ENCODE measurements at places on chromosomes 11 and 22.

DNA sequence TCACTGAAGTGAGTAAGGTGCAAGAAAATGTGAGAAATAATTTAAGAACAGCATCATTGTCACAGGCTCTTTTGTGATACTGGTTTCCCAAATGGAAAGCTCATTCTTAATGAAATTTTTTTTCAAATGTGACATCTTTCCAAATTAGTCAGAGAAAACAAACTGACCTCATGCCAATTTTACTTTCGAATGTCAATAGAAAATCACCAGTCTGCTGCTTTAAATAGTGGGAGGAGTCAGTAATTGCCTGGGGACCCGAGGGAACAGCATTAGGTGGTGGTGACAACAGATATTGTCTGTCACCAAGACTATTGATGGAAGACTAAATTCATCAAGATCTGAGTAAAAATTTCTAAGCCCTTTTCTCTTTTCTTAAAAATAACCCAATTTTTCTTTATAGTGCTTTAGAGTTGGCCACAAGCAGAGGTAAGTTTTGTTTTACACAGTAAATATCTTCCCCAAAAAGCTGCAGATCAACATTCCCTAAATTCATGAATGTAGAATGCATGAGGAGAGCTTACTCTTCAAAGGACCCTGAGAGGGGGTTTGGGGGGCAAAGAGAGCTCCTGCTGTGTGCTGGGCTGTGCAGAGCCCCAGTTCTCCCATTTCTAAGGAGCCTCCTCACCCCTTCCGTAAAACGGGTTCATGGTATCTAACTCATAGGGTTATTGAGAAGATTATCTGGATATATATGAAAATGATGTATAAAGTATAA lies 95.1 kb downstream of the PIWIL4 start:
- DNase-seq = no peak

GRCh38 chr11:134052395-134052987 lies 16.4 kb upstream of the JAM3 start:
- DNase-seq = no peak

DNA sequence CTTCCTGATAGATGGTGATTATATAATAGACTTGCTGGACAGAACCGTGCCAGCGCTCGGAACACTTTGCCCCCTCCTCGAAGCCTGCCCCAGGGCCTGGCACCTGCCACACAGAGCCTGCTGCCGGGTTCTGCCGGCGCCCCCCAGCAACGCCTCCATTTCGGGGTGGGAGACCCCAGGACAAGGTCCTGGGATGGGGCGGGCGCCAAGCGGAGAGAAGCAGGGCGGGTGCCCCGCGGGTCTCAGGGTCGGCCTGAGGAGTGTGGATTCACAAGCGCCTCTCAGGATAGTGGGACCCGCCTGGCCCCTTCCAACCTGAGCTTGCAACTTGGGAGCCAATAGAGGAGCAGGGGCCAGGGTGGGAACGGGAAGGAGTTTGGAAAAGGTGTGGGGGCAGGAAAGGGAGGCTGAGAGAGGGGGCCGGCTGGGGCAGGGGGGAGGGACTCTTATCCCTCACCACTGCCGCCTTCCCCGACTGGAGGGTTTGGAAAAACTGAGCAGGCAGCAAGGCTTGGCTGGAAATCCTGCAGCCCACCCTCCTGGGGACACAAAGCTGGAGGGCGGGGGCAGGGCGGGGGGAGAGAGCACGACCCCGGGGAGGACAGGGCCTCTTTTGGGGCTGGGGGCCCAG lies 3.3 kb upstream of the BCL9L start:
- DNase-seq = no peak

GRCh38 chr11:68194675-68195294 lies 18.3 kb downstream of the KMT5B start:
- DNase-seq = no peak

GRCh38 chr11:74282421-74282820 lies 29.0 kb downstream of the P4HA3 start:
- DNase-seq = no peak

DNA sequence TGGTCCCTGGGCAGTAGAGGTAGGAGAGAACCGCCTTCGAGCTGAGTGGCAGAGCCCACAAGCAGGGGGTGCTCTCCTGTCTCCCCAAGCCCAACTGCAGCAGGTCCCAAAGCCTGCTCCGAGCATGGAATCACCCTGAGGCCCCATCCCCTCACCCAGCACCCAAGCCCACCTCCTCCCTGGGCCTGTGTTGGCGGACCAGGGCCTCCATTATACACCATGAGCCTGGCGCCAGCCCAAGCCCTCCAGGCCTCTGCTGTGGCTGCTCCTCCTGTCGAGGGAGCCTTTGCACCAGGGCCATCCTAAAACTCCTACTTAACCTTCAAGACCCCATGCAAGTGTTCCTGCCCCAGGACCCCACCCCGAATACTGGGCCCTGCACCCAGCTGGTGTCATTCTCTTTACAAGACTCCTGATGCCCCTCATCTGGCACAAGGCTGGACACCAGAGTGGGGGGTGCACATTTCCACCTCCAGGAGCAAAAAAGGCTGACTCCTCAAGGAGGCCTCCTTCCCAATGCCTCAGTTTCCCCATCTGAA lies 16.6 kb downstream of the GP1BB start:
- no peak for DNase-seq

GRCh38 chr11:33620423-33621171 lies 80.0 kb downstream of the C11orf91 start:
- no peak for DNase-seq

DNA sequence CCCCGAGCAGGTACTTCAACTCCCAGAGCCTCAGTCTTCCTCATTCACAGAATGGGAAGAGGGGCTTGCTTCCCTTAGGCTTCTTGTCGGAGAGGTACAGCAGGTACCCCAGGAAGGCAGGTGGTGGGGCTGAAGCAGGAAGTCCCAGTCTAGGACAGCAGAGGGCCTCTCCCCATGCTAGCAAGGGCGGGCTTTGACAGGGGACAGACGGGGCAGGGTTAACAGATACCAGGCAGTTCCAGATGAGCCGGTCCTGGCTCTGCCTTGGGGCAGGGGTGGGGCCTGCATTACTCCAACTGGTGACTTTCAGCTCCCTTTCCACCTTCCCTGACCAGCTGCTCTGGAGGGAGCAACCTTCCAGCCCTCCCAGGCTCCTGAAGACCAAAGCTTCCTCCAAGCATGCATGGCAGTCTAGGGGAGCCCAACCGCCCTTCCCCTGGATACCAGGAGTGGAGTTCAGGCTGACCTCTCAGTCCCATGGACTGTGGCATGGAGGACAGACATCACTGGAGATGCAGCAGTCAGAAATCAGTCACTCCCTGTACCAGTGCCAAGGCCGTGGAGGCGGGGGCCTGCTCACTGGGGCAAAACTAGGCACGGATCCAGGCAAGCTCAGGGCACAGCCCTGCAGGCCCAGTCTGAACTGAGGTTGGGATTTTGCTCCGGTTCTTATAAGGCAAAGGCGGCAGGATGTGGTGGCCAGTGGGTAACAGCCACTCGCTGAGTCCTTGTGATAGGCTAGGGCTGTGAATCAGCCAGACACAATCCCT lies 60.5 kb downstream of the NAT10 start:
- no peak for DNase-seq

- no peak for DNase-seq
These were observed 26.3 kb upstream of the GNB1L start for GRCh38 chr22:19880786-19881569.

GRCh38 chr11:8267831-8268529 lies 4.3 kb upstream of the LMO1 start:
- DNase-seq = peak; percentile 37

- DNase-seq = peak; percentile 49
These were observed 504 bp downstream of the CFL1 start for GRCh38 chr11:65857500-65857852.

DNA sequence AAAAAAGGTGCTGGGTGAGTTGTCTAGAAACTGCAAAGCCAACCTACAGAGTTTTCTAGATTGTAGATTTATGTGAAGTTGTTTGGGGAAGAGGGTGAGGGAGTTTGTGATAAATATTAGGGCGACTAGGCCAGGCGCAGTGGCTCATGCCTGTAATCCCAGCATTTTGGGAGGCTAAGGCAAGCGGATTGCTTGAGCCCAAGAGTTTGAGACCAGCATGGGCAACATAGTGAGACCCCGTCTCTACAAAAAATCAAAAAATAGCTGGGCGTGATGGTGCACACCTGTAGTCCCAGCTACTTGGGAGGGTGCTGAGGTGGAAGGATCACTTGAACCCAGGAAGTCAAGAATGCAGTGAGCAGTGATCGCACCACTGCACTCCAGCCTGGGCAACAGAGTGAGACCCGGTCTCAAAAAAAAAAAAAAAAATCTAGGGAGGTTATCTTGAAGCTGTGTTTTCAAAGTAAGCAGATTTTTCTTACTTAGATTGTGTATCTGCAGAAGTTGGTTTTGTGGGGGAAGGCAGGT lies 844 bp downstream of the APOL6 start:
- DNase-seq = no peak

DNA sequence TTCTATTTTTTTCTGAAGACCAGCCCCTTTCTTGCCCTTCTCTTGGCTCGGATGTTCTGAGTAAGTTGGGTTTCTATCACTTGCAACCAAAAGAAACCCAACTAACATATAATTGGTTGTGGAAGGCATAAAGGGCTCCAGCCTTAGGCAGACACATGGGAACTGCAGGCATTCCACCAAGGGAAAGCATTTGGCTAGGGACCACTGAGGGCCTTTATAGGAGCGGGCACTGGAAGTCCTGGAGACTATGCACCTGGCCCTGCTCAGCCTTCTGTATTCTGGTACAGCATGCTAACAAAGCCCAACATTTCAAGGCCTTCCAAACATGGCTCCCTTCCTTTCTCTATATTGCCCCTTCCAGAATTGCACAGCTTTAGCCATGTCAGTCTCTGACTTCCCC lies 17.6 kb upstream of the LMO1 start:
- DNase-seq = no peak

GRCh38 chr11:118893662-118894061 lies 10.0 kb downstream of the CXCR5 start:
- no peak for DNase-seq

DNA sequence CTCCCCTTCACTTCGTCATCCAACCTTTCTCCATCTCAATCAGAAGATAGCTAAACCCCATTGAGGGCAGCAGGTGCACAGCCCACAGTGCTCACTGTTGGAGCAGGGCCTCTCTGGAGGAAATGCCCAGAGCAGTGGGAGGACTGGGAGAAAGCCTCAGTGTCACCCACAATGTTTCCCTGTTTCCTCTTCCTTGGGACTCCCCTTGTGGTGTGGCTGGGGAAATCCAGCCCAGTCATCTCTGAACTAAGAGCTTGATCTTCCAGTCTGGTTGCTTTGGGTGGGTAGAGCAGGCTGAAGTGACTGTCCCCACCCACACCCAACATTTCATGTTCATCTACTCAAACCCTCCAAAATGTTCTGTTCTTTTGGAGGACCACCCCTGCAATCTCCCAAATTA lies 29.8 kb upstream of the EED start:
- peak; percentile 65 for DNase-seq

GRCh38 chr22:47231759-47232158 lies 469.3 kb downstream of the TBC1D22A start:
- no peak for DNase-seq

DNA sequence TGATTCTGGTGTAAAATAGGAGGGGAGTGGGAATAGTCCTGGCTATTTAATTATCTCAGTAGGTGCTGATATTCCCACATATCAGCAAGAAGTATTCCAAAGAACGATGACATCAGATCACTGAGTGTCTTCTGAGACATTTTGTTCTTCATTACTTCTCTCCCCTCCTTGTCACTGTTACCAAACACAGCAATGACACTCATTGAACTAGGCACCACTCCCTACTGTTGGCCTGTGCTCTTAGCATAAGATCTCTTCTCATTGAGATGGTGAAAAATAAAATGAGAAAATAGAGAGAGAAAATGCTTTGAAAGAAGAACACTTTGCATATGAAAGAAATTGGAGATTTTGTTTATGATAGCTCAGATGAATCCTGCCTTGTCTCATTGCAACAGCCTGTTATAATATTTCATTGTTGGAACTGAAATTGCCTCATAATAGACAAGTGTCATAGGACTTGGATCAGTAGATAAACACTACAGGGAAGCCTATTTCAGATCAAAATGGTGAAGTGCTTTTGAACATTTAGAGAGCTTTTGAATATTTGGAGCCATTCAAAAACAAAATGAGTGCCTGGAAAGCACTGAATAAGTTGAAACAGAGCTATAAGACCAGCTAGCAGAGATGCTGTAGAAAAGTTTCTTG lies 11.3 kb upstream of the ETS1 start:
- no peak for DNase-seq

- no peak for DNase-seq
These were observed 829.0 kb upstream of the API5 start for GRCh38 chr11:42482822-42483221.

GRCh38 chr11:130858215-130858614 lies 58.1 kb downstream of the SNX19 start:
- DNase-seq = no peak

GRCh38 chr22:30159561-30160353 lies 79.5 kb downstream of the HORMAD2 start:
- no peak for DNase-seq

DNA sequence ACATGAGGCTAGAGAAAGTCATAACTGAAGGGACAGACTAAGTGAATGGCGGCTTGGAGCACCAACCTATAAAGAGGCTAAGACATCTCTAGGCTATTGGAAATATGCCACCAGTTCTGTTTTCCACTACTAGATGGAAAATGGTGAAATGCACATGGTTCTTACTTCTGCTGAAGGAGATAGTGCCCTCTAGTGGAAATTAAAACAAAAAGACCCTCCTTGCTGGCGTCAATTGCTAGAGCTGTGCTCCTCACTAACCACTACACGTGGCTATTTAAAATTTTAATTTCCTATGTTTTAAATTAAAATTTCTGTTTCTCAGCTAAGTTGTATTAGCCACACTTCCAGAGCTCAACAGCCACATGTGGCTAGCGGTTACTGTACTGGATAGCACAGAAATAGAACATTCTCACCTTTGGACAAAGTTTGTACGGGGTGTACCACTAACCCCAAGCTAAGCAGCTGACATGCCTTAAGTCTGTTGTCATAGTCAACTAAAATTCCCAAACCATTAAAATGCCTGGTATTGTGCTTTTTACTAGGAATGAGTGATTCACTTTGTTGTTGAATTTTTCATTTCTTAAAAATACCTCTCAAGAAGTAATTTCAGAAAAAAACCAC lies 34.1 kb upstream of the CALCA start:
- no peak for DNase-seq

DNA sequence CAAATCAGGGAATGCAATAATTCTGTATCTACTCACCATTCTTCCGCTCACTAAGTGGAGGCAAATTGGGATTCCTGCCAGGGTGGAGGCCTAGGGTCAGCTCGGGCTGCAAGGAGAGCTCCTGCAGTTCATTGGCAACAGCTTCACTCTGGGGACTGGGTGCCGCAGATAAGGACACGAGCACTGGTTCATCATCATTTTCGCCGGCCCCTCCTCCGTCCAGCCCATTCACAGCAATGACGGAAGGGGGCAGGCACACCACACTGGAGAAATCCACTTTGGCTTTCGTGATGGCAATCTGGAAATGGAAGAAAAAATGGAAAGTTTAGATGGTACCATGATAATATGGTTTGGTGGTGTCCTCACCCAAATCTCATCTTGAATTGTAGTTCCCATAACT lies 84.4 kb downstream of the MRTFA start:
- no peak for DNase-seq

DNA sequence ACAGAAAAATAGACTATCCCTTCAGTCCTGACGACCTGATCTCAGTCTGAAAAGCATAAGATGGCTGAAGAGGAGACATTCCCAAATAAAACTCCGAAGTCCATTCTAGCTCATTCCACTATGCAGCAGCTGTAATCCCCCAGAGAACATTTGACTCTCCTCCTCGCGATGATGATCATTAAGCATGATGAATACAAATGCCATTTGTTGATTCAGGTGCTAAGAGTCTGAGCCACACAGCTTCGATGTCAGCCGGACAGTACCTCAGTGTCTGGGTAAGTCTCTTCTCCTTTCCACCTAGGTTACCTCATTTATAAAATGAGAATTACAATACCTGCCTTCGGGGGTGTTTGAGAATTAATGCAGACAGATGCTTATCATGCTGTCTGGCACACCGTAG lies 94.8 kb downstream of the TENM4 start:
- no peak for DNase-seq
